ENCODE measurements at places on chromosomes 16 and 17.

DNA sequence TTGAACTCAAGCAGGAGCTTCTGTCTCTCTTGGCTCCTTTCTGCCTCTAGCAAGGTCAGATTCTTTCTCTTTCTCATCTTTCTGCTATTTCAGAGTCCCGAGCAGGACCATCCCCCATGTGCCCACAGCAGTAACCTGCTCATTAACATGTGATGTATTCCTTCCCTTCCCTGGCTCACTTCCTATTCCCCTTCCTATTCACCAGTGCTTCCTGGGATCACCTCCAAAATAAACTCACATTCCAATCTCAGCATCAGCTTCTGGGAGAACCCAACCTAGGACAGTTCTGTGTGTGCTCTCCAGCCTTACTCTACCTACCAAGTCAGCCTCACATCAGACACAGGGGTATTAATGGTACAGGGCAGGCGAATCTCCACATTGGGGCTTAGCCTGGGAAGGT is 546.4 kb upstream of the SALL1 start:
- no peak for DNase-seq

DNA sequence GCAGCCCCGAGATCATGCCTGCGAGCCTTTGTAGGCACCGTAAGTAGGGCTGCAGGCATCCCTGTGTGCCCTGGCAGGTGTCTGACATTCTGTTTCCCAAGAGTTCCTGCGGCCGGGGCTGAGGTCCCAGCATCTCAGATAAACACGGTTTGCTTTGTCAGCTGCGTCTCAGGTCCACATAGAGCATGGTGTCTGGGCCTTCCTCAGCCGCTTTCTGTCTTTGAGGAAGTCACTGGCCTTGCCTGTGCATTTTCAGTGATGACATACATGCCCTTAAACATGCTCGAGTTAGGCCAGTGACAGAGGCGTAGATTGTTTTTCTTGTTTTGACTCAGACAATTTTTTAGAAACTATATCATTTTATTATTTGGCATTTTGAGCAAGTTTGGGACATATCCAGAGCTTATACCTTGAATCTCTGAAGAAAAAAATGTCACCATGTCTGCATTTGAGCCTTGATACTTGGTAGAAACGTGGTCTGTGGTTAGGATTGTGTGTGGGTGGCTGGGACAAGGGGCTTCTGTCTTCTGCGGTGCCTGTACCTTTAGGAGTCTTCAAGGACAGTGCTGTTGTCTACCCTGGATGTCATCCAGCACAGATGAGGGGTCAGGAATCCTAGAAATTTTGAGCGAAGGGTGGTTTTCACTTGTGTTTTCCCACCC is 105.8 kb downstream of the SNX29 start:
- no peak for DNase-seq

- no peak for DNase-seq
These were observed 231.3 kb downstream of the ENGASE start for GRCh38 chr17:79305768-79306423.

- no peak for DNase-seq
These were observed 23.0 kb downstream of the SKAP1 start for GRCh38 chr17:48406936-48407567.

DNA sequence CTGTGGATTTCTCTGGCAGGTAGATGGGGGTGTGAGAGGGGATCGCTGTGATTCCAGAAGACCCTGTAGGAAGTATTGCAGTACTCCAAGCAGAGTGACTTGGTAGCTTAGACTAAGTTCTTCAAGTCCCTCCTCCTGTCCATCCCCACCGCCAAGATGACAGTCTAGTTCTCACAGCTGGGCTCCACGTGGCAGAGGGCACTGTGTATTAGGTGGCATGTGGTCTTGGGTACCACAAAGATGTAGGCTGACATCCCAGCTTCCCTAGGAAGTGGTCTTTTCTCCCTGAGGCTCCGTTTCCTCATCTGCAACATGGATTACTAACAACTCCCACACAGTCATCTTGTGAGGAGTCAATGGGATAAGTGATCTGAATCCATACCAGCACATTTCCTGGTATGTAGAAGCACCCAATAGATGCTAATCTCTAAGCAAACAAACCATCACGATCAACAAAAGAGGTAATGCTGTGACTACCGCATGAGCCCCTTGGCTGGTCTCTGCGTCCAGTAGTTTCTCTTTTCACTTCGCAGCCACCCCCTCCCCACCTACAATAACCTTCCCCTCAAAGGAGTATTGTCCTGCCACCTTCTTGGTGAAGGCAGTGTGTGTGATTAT is 349.1 kb upstream of the EEF2KMT start:
- DNase-seq = no peak

- DNase-seq = no peak
These were observed 21.5 kb upstream of the RBFOX3 start for GRCh38 chr17:79632432-79632735.

- no peak for DNase-seq
These were observed 184.2 kb downstream of the KCNJ2 start for GRCh38 chr17:70353408-70354092.

DNA sequence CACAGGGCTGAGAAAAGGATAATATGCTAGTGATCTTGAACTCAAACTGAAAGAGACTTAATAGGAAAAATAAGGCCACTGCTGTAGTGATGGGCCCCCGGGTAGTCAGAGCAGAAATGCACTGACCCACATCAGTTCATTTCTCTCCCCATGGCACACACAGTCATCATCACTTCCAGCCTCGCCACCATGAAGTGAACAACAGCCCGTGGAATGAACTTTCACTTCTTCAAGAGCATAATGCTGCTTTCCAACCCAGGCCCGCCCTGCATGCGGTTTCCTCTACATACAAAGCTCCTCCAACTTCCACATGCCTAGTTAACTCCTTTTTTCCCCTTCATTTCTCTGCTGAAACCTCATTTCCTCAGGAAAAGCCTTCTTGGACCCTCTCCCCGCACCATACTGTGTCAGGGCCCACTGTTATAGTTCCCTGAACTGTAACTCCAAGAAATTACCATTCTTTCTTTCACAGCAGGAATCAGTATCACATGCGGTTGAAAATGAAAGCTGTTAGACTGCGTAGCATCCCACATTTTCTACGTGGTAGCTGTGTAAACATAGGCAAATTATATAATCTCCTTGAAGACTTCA is 65.8 kb upstream of the SMIM36 start:
- no peak for DNase-seq

DNA sequence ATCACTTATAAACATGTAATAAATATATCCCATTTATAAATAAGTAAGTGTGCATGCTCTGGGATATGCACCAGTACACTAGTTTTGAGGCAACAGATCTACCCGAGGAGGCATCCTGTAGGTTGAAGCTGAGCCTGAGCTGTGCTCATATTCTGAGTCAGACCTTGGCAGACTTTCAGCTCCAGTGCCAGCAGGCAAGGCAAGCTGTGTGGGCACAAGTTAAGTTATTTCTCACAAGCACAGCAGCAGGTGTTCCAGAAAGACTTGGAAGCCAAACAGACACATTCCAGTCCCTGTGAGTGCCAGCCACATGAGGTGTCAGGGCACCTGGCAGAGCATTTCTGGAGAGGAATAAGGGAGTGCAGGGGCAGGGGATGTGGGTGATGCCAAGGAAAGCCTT is 1.3 kb upstream of the CLEC19A start:
- DNase-seq = no peak

- no peak for DNase-seq
These were observed 8.2 kb upstream of the SEC14L1 start for GRCh38 chr17:77132411-77133086.

DNA sequence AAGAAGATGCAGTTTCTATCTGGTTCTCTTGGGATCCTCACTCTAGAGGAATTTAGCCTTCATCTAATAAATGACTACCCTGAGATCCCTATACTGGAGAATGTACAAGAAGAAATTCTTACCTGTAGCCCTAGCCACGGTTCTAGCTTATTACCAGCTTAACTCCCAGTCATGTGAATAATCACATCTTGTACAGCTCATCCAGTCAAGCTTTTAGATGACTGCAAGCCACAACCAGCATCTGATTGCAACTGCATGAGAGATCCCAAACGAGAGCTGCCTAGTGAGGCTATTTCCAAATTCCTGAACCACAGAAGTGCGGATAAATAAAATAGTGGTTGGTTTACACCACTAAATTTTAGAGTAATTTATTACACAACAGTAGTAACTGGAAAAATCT is 196.0 kb upstream of the CPHXL start:
- DNase-seq = no peak

- DNase-seq = no peak
These were observed 16.4 kb downstream of the REXO5 start for GRCh38 chr16:20822521-20823325.

- no peak for DNase-seq
These were observed 18.4 kb downstream of the MIEF2 start for GRCh38 chr17:18278867-18279266.

GRCh38 chr17:16443511-16444257 is 28.3 kb downstream of the TRPV2 start:
- DNase-seq = no peak

GRCh38 chr17:31696703-31697325 is 162.2 kb downstream of the COPRS start:
- DNase-seq = no peak

- no peak for DNase-seq
These were observed 17.1 kb downstream of the ACLY start for GRCh38 chr17:41901646-41902045.

DNA sequence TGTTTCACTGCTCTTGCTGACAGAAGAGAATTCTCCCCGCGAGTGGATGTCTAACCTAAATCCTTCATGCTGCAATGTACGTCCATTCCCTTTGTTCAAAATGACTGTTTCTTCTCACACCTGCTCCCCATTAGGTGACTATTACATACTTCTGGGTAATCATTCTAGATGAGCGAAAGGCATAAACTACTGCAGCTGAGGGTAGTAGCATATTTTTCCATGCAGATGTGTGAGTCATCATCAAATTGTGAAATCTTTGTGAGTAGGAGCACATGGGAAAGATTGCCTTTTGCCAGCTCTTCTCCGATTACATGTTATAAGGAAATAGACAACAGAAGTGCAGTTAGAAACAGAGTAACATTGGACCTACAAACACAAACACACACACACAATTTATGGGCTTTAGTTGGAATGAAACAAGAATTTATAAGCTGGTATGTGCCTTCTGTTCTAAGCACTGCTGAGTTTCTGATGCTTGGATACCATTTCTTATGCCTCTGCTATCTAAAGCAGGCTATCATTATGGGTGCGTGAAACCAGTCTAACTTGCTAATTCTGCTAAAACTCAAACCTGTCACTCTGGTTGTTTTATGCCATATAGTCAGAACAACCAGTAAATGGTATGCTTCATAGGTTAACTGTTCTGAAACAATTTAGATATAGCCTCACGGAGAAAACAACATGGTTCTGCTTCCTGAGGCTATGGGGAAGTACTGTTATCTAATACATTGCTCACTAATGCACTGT is 346.9 kb upstream of the PSMD7 start:
- DNase-seq = no peak

GRCh38 chr17:72379516-72379915 is 258.7 kb downstream of the SOX9 start:
- DNase-seq = no peak

- DNase-seq = no peak
These were observed 44.2 kb downstream of the NEUROD2 start for GRCh38 chr17:39563476-39563875.

- no peak for DNase-seq
These were observed 875 bp downstream of the PRKCB start for GRCh38 chr16:23836404-23837311.

DNA sequence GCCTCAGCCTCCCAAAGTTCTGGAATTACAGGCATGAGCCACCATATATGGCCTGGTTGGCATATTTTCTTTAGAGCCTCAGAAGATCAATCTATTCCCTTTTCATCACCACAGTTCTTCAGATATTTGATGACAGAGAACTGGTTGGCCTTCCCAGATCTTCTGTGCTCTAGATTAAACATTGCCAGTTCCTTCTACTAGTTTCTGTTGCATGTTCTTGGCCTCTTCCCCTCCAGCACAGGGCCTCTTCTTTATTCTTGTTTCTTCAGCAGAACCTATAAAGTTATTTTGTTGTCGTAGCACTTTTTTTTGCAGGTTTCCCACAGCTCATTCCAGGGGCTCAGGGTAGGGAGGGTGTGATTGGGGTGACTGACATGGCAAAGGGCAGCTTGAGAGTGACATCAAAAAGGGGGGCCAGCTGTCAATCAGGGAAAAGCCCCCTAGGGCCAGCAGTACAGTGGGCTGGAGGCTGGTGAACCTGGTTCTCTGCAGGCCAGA is 9.3 kb downstream of the CHD9 start:
- DNase-seq = no peak

DNA sequence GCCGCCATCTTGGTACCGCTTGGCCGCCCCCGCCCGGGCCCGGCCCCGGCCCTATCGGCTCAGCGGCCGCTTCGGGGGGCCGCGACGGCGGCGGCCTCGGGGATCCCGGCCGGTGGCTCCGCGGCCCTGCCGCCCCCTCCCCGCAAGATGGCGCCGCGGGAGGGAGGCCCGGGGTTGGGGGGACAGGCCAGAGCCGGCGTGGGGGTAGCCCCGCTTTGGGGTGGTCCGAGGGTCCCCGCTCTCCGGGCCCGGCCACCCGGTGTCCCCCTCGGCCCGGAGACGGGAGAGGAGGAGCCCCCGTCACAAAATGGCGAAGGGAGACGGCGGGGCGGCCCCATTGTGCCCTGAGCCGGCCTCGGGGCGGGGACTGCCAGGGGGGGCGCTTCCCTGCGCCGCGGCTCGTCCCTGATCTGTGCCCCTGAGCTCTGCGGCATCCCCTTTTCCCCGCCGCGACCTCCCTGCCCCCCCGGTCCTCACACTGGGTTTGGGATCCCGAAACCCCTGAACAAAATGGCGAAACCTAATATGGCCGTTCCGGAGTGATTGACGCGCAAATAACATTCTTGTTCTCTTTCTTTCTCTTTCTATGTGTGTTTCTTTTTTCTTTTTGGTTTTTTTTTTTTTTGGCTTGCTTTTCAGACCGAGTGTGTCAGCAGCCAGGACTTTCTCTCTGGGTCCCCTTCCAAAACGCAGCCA is 986 bp downstream of the HAPSTR1 start:
- DNase-seq = peak; percentile 46

- DNase-seq = no peak
These were observed 2.4 kb downstream of the DHRS7B start for GRCh38 chr17:21129023-21129681.

- DNase-seq = peak; percentile 28
These were observed 33.2 kb downstream of the CYB5D2 start for GRCh38 chr17:4175921-4176807.

DNA sequence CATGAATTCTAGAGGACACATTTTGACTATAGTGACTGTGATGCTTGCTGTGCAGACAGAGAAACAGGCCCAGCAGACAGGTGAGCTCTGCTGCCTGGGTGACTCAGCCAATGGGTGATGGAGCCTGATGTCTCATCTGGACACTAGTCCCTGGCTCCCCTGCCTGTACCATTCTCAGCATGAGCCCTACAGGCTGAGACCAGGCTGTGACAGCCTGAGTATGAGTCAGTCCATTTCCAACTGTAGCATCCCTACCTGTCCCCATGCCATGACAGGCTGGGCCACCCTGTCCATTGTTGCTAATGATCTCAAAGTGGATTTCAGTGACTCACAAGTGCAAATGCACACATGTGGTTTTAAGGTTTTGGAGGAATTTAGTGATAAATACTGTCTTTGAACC is 102.5 kb upstream of the EEF2KMT start:
- no peak for DNase-seq

All from left renal cortex interstitium (tissue), 4 donors.